ENCODE measurements at places on chromosomes 2 and 18. TPM values are rescaled to one million over a fixed set of nuclear protein-coding genes. Genes with fewer than 3 reads are reported as not detected.

The NEU2 gene
- total RNA-seq, result not detected

The GCG gene
- not detected for total RNA-seq

The CPLX4 gene
- total RNA-seq, result not detected

The ORC4 gene
- 18.5 TPM for total RNA-seq

The SPC25 gene
- 1.4 TPM for total RNA-seq

The HOXD3 gene
- total RNA-seq, result 7.2 TPM

The PSMD14 gene
- total RNA-seq, result 79.3 TPM

The SLC14A1 gene
- not detected for total RNA-seq

The CAPN13 gene
- total RNA-seq, result not detected

The ADCYAP1 gene
- total RNA-seq, result not detected

The C18orf32 gene
- total RNA-seq, result 6.7 TPM

The ALKAL2 gene
- not detected for total RNA-seq

The KCMF1 gene
- total RNA-seq, result 60.2 TPM

The CDH19 gene
- under 0.01 TPM for total RNA-seq

The CFAP221 gene
- not detected for total RNA-seq

Data from dermis microvascular lymphatic vessel endothelial cell (primary cell).